ENCODE measurements at places on chromosomes 11 and 22.
A peak's percentile ranks its signal among the peaks of the same experiment; 100 is the strongest.

GRCh38 chr11:72700146-72700545, 25.9 kb upstream of the PDE2A start:
- no peak for DNase-seq

DNA sequence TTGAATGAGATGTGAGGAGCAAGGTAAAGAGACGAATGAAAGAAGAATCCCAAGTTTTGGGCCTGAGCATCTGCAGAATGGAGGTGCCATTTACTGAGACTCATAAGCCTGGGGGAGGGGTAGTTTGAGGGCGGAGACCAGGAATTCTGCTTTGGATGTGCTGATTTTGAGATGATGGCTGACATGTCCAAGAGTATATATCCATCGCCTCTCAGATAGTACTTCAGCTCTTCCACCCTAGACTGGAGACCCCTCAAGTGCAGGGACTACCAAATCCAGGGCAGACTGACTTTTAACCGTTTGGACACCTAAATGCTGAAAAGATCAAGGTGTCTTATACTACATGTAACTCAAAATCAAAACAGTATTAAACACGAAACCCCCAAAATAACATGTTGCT, 1.3 kb upstream of the SDF2L1 start:
- no peak for DNase-seq

DNA sequence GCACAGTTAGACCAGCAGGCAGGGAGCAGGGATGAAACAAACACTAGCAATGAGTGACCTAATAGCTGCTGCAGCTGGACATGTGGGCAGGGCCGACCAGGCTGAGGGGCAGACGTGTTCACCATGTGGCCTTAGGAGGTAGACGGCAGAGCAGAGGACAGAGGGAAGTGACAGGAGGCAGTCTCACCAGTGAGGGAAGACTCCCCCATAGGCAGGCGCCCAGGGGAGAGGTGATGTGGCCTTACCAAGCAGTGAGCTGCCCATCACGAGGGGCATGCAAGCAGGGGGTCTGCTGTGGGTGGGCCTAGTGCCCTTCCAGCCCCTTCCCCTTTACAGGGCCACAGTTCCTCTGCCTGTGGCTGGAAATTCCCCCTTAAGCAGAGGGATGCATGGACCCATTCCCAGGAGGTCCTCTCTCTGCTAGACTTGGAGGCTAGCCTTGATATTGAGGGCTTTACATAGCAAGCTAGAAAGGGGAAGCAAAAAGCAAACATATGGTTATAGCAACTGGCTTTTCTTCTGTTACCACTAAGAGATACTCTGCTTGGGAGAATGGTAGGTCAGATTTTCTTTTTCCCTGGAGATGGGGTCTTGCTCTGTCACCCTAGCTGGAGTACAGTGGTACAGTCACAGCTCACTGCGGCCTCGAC, 67.6 kb downstream of the MPPED1 start:
- no peak for DNase-seq

DNA sequence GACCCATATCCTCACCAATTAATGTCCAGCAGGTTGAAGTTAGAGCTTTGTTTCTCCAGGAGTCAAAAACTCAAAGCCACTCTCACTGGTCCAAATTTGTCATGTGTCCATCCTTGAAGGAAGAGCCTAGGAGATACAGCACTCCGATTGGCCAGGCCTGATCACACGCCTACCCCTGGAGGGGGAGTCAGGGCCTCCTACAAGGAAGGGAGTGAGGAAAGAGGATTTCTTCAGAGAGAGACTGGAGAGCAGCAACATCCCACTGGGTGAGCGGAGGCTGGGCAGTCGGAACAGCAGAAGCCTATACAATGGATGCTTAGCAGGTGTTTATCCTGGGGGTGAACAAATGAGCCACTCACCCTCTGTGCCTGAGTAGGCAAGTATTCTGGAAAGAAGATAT, 113.9 kb downstream of the TRIM29 start:
- no peak for DNase-seq

DNA sequence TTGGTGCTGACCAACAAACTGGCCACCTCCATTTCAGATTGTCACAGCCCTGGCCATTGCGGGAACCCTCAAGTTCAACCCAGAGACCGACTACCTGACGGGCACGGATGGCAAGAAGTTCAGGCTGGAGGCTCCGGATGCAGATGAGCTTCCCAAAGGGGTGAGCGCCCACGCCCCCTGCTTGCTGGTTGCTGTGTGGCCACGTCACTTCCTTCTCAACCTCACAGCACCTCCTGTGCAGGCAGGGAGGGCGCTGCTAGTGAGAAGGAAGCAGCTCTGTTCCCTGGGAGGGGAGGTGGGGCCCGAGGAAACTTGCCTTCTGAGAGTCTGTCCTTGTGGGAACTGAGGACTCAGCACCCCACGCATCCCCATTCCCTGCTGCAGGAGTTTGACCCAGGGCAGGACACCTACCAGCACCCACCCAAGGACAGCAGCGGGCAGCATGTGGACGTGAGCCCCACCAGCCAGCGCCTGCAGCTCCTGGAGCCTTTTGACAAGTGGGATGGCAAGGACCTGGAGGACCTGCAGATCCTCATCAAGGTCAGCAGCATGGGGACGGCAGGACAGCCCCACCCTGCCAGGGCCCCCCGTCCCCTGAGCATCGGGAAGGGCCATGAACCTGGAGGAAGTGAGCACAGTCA, 19.3 kb downstream of the POLR3H start:
- DNase-seq, result no peak

GRCh38 chr11:73387594-73388264, 11.5 kb downstream of the RELT start:
- DNase-seq, result no peak

DNA sequence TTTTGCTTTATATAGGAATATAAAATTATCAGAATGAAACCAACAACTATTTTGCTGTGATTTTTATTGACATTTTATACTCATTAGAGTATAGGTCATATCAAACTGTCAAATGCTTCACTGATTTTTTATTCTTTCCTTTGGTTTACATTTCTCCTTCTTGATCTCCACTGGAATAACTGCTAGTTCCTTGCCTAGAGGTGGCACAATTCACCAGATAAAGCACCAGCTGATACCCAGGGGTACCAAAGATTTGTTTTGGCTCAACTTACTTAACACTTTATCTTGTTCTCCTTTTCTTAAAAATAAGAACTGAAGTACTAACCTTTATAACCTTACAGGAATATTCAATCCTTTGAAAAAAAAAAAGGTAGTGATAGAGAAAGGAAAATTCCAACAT, 725.1 kb upstream of the CHORDC1 start:
- DNase-seq, result no peak

GRCh38 chr11:9385327-9385899, 961 bp downstream of the IPO7 start:
- DNase-seq, result no peak

GRCh38 chr22:27878541-27878940, 40.5 kb downstream of the PITPNB start:
- no peak for DNase-seq

DNA sequence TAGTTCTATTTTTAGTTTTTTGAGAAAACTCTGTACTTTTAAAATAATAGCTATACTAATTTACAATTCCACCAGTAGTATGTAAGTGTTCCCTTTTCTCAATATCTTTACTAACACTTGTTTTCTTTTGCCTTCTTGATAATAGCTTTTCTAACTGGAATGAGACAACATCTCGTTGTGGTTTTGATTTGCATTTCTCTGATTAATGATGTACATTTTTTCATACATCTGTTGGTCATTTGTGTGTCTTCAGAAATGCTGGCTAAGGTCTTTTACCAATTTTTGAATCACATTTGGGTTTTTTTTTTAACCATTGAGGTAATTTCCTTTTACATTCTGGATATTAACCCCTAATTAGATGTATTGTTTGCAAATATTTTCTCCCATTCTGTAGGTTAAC, 258.9 kb downstream of the DYNC2H1 start:
- DNase-seq, result no peak

GRCh38 chr22:19998991-19999820, 17.4 kb downstream of the ARVCF start:
- no peak for DNase-seq

- no peak for DNase-seq
Measured at GRCh38 chr11:79092791-79093353, 348.0 kb downstream of the TENM4 start.

DNA sequence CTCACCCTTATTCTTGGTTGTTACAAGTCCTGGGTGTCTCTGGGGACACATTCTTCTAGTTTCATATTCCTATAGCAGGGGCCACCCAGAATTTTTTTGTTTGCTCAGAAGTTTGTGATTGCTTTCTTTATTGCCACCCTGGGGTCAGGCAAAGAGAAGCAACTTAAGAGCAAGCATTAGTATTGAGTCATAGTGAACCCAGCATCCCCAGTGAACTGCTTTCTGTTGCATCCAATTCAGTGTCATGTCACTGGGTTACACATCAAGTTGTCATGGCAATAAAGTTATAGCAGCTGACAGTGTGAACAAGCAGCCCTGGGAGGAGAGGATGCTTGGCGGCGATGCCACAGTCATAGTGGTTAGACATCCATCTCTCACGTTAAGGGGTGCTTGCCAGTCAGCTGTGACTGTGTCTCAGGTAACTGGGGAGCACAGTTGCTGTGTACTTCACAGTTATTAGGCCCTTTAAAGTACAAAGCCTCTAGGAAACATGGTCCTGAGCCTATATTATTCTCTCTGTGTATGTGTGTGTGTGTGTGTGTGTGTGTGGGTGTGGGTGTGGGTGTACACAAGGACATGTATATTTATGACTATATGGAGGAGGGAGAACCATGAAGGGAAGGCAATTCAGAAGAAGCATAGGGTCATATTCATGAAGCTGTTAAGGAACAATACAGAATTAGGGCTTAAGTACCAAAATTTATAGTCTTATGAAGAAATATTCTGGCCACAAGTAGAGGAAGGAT, 52.5 kb downstream of the TRIM44 start:
- DNase-seq, result no peak

- no peak for DNase-seq
Measured at GRCh38 chr22:43431808-43432554, 20.2 kb downstream of the MPPED1 start.

- no peak for DNase-seq
Measured at GRCh38 chr11:78446210-78446609, 28.6 kb upstream of the GAB2 start.

DNA sequence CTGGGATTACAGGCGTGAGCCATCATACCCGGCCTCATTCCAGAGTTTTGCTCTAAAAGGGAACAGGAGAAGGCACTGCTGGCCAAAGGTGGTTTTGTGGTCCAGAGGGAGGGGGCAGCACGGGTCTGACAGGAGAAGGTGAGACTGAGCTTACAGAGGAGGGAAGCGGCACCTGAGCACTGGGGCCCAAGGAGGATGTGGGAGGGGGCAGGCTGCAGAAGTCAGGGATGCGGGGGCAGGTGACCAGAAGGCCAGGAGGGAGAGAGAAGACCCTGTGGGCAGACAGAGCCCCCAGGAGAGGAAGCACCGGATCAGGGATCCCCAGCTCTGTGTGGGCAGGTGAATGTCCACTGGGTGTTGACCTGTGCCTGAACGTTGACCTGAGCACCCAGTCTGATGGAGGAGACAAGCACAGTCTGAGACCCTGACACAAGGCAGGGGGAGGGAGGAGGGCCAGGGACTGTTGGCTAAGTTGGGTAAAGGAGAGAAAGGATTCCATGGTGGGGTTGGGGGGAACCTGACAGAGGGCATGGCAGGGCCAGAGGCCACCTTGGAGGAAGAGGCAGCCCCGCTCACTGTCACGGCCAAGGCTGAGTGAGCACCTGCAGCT, 12.0 kb upstream of the PRR5 start:
- DNase-seq, result no peak

- no peak for DNase-seq
Measured at GRCh38 chr11:61994981-61995380, 27.5 kb upstream of the FTH1 start.

DNA sequence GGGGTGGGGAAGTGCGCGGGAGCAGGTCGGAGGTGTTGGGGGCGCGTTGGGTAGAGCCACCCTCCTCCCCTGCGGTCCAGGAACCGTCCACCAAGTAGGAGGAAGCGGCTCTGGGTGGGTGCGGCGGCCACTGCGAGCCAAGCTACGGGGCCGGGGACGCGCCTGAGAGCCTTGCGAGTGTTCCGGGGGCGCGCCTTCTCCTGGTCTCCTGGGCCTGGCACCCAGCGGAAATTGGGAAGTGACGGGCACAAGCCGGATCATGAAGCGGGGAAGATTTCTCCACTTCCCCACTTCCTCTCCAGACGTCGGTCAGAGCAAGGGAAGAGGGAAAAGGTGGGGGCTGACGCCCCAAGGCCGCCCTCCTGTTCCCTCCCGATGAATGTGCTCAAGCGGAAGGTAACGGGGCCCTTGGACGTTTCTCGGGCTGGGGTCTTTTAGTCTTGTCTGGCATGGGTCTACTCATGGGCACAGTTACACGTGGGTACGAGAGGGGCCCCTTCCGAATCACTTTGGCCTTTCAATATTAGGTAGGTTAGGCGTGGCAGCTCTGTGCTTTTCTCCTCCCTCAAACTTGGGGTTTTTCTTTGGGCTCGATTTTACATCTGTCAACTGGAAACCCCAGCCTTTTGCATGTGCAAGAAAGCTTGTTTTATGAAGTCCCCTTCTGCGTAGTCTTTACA, 865 bp downstream of the RBM14 start:
- no peak for DNase-seq

GRCh38 chr11:112113539-112114457, 27.1 kb downstream of the SDHD start:
- DNase-seq, result no peak

- peak; percentile 58 for DNase-seq
Measured at GRCh38 chr22:45240810-45241631, at the start of gene KIAA0930. Gene KIAA0930 (minus strand): TSS chr22:45240894. CDS start chr22:45240703, 191 bp downstream.

DNA sequence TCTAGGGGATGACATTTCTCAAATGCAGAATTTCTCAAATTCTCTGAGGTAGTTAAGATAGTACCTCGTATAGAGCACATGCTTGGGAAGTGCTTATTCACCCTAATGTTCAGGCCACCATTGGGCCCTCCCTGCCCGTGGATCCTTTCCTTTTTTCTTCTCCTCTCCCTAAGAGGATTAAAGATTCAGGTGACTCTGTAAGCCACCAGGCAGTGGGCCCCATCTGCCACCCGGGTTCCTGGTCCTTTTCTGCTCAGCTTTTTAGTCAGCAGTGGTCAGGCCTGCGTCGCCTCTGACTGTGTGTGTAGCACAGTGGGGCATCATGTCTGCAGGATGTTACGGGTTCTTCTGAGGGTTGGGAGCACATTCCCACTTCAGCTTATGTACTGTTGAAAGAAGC, 7.2 kb downstream of the CEP164 start:
- DNase-seq, result no peak

DNA sequence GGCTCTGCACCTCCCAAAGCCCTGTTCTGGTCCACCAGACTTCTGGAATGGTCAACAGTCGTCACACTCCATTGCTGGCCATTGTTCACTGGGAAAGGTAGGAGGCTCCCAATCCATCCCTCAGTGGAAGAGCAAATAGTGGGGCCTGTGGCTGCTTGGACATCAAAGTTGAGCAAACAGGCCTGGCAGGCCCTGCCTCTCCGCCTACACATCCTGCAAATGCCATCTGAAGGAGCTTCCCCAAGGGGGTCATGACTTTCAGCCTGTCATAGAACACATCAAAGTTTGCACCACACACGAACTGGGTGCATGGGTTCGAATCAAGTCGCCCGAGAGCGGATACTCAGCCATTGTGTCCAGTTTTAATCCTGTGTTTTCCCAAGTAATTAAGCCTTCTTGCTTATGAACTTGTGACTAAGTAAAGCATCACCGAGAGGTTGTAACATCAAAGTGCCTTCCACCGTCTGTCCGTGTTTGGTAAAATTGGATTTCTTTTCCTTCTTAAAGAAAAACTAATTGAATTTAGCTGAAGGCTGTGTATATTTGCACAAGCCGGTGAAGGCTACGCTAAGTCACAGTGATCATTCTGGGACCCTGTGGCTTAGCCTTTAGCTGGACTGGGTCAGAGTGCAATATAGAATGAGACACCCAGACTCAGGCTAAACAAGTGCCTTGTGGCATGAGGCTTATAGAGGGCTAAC, 36.1 kb downstream of the CLPB start:
- DNase-seq, result no peak
